Bronchial epithelial cell (primary cell): ENCODE measurements at places on chromosomes 5 and 9.

- DNase-seq, result no peak
Observed at GRCh38 chr9:124079176-124079925, 67.8 kb downstream of the LHX2 start.

DNA sequence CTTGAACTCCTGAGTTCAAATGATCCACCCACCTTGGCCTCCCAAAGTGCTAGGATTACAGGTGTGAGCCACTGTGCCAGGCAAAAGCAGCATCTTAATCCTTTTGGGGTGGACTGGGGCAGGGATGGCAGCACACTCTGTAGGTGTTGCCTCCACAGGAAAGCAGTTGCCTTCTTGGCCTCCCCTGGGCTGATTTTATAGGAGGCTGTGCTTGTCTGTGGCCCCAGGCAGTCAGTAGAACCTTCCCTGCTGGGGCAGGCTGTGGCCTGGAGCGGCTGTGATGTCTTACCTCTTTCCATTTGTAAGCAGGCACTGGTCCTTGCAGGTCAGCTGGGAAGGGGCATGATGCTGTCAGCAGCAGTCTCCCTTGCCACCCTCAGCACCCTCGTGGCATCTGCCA is 49.8 kb downstream of the PRRC2B start:
- DNase-seq, result no peak

DNA sequence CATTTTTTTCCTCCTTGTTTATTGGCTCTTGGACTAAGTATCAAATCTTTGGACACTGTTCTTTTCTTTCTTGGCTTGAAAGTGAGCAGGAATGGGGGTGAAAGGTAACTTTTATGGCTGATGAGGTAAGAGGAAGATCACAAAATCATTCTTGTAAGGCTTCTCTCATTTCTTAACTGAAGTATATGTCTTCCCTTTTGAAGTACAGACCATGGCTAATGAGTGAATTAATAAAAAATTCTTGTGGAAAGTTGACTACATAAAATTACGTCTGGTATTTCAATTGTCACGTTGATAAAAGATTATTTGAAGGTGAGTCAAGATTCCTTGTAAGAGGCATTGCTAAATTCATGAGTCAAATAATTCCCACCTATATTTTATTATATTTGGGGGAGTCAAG is 25.1 kb downstream of the VCAN start:
- no peak for DNase-seq

GRCh38 chr5:76504901-76505564 is 101.9 kb downstream of the IQGAP2 start:
- no peak for DNase-seq

DNA sequence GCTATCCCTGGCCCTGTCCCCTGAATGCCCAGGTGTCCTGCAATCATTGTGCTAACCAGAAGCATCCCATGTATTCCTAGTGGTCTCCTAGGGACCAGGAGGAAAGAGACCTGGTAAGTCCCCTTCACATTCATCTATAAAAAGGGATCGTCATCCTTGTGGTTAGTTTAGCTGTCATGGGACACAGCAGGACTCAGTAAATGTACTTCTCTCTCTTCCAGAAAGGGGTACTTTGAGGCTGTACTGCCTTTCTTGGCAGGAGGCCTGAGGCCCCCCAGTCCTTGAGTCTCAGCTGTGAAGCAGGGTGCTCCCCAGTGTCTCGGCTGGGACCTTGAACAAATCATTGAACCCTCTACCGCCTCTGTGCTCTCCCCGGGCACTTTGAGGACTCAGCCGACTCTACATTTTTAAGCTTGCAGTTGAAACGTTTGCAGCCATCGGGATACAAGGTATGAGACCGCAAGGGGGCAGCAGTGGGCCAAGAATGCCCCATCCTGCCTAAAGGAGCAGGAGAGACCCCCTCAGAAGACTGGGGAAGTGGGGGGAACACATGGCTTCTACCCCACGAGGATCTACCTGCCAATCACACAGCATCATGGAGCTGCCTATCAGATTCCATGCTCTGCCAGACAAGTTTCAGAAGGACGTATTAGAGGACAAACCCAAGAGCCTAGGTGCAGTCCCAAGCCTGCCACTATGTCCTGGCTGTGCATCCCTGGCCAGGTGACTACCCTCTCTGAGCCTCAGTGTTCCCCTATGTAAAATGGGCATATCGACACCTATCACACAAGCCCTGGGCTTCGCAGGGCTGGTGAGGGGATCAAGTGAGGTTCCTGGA is 2.4 kb upstream of the PHYKPL start:
- peak; percentile 41 for DNase-seq

- DNase-seq, result no peak
Observed at GRCh38 chr5:165185716-165186115, 1680.3 kb downstream of the MAT2B start.

DNA sequence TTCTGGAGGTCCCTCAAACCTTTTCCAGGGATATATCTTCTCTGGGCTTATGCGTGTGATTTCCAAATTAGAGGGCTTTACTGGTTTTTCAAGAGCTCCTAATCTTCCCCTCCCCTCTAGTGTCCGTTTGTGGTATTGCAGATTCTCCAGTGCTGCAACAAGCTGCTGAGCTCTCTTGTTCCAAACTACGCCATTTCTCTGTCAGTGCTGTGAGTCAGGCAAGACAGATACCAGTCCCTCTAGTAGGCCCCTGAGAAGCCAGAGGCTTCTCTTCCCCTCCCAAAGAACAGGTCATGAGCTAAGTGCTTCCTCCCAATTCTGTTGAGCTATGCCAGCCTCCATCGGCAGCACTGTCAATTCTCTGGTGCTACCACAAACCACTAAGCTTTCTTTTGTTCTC is 149.5 kb downstream of the FANCC start:
- peak; percentile 92 for DNase-seq
